ENCODE measurements at places on chromosomes 3 and 15.

DNA sequence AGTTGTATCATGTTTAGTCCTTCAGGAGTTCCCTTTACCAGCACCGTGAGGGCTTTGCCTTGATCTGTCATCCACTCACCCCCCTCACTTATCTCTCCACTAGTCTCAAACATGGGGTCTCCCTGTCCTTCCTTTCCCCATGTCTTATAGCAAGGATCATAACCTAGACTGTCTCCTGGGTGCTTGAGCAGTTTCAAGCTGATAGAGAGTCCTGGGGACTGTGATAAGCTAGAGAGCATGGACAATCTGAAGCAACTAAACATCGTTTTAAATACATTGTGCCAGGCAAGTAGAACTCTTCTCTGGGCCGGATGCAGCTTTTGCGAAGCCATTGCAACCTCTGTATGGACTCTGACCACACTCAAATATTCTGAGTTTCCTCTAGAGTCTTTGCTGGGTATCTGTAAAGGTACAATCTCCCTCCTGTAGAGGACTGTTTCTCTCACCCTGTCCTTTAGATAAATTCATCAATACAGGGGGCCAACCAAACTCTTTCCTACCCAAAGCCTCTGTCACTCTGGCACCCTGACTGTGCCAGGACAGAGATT, 684.6 kb upstream of the NR2F2 start:
- DNase-seq: no peak

DNA sequence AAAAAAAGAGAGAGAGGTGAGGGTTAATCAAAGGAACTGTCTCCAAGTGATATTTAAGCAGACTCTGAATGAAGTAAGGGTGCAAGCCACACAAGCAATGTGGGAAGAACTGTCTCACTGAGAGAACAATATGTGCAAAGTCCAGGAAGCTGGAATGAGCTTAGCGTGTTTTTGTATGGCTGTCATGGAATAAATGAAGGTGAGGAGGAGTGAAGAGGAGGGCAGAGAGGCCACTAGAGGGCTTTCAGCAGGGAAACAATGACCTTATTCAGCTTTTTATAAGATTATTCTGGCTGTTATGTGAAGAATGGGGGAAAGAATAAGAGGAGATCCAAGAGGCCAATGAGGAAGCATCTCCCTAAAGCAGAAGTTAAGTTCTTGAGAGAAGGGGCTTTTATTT, 86.9 kb upstream of the COL8A1 start:
- DNase-seq: no peak

DNA sequence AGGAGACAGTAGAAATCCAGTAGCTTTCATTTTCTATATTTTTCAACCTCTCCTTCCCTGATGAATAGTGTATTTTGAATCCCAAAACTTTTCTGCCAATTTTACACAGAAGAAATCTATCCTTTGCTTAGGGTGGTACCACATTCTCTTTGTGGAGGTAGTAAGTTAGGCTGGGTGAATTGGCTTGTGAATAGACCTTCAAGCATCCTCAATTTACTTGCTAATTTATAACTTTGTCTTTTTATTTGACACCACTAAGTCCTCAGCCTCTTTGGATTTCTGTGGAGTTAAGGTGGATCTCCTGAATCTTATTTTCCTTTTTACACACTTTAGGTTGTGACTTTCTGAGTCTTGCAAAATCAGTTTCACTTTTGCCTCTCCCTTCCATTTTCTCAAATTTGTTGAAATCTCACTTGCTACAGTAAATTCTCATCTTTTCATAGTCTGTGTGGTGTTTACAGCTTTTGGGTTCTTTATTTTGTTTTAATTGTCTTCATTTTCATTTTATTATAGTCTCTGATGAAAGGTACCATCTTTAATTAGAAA, 5.7 kb upstream of the PLSCR1 start:
- DNase-seq: no peak

DNA sequence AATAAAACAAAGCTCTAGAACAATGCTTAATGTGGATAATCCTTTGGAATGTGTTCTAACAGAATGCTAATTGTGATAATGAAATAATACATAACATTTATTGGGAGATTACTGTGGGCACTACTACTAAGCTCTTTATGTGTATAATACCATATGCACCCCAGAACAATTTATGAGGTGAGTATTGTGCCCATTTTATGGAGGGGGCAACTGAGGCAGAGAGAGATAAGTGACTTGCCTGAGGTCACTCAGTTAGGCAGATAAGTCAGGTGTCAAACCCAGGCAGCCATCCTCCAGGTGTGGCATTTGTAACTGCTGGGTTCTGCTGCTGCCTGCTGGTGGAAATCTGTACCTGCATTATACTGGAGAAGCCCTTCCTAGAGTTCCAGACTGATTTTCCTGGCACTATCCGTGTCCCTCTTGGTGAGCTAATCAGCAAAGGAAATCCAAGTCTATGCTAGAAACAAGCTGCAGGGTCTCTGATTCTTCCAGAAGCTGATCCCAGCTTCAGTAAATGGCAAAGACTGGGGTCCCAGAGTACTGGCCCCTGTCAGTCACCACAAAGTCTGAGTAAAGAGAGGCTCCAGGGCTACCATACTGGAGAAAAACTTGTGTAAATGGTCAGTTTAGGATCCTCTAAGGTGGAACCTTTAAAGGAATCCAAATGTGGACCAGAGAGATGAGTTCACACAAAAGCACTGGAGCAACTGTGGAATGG, 22.6 kb upstream of the RBP1 start:
- DNase-seq: peak; percentile 41

GRCh38 chr15:100266166-100266565, 75.6 kb downstream of the ADAMTS17 start:
- no peak for DNase-seq

GRCh38 chr15:79179108-79179561, 88.6 kb upstream of the RASGRF1 start:
- no peak for DNase-seq

DNA sequence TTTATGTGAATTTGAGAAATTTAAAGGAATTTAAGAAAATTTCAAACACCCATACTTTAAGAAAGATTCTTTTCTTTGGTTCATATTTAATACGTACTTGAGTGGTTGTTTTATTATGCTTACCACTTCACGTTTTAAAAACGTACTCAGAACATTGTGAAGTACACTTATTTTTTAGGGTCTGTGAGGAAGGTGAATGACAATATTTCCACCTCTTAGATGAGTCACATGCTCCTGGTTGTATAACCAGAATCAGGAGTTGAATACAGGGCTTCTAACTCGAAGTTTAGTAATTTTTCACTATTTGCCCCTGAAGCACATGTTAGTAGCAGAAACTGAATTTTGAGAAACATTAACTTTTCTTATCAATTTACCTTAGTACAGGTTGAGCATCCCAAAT, 7.5 kb downstream of the SKIL start:
- no peak for DNase-seq

GRCh38 chr15:44317423-44318058, 29.0 kb downstream of the GOLM2 start:
- DNase-seq: no peak

- DNase-seq: no peak
Observed at GRCh38 chr3:47567149-47567548, 11.5 kb downstream of the CSPG5 start.

- peak; percentile 60 for DNase-seq
Observed at GRCh38 chr3:192449036-192449435, 278.3 kb downstream of the FGF12 start.

DNA sequence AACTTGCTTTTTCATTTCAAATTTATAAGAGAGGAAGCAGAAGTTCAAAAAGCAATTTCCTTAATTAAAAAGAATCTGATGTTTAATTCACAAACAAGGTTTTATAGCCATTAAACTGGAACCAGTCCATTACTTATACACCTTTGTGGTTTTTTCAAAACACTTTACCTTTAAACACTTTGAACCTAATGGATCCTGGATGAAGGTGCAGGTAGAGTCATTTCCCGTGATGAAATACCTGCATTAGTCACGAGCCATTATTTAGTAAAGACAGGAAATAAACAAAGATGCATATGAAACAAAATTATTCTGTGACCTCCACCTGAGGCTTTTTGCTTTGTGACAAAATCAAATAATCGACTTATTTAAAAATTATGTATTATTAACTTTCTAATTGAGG, 341.7 kb upstream of the UBE2E2 start:
- no peak for DNase-seq

GRCh38 chr3:166307756-166308350, 470.6 kb upstream of the BCHE start:
- DNase-seq: peak; percentile 22

DNA sequence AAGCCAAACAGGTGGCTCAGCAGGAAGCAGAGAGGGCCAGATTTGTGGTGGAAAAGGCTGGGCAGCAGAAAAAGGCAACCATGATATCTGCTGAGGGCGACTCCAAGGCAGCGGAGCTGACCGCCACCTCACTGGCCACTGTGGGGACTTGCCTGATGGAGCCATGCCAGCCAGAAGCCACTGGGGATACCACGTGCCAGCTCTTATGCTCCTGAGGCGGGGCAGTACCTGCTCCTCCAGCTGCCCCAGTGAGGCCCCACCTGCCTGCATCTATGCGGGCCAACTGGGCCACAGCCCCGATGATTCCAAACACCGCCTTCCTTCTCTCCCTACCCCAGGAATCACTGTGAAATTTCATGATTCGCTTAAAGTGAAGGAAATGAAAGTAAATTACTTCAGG, 22.9 kb upstream of the ARIH1 start:
- no peak for DNase-seq

DNA sequence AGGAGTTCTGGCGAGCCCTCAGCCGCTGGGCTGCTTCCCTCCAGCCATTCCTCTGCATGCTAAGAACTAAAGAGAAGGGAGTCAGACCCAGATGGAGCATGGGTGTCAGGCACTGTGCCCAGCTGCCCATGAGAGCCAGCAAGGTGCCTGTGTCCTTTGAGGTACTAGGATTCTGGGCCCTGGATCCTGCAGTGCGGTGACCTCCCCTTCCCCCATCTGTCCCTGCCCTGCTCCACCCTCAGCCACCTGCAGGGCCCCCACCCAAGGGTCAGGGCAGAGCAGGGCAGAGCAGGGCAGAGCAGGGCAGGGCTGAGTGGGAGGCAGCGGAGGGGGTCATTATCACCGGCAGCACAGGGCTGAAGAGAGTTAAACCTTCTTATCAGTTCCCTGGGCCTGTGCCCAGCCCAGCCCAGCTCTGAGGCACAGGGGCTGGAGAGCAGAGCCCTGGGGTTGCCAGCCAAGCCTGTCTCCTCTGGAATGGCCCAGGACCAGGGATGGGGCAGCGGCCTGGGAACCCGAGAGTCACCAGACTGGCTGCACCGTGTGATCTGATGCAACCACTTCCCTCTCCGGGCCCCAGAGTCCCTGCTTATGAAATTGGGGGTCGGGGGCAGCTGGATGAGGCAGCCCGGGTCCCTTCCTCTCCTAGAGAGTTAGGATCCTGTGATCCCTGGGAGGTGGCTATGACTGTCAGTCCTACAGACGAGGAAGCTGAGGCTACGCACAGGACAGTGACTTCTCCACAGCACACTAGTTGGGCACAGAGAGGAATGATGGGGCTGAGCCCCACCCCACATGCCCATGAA, 17.3 kb downstream of the ZDHHC19 start:
- no peak for DNase-seq

- DNase-seq: no peak
Observed at GRCh38 chr15:101129851-101130380, 121.9 kb downstream of the CHSY1 start.

DNA sequence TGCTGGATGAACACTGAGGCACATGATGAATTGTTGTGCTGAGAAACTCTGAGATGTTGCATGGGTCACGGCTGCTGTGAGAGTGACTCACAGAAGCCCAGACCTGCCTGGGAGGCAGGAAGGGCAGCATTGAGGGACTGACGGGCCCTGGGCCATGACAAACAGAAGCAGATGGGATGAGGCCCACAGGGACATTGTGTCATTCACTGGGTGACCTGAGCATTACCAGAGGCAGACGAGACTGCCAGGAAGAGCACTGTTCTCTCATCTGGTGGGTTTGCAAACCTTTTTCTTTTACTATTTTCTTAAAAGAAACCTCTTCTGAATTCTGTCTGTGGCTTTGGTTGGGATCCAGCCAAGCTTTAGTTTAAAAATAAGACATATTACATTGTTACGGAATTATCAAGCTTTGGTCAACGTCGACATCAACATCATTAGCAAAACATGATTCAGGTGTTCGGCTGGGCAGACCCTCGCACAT, 67.8 kb downstream of the BDH1 start:
- DNase-seq: peak; percentile 11

- no peak for DNase-seq
Observed at GRCh38 chr15:98794748-98795147, 146.4 kb downstream of the IGF1R start.

- DNase-seq: no peak
Observed at GRCh38 chr3:124861041-124861440, 26.1 kb downstream of the ITGB5 start.

- no peak for DNase-seq
Observed at GRCh38 chr15:45138814-45139765, 9.3 kb downstream of the DUOX1 start.

GRCh38 chr3:4703054-4703480, 209.9 kb downstream of the ITPR1 start:
- no peak for DNase-seq

GRCh38 chr15:101391981-101392640, 97.1 kb upstream of the SNRPA1 start:
- DNase-seq: no peak

DNA sequence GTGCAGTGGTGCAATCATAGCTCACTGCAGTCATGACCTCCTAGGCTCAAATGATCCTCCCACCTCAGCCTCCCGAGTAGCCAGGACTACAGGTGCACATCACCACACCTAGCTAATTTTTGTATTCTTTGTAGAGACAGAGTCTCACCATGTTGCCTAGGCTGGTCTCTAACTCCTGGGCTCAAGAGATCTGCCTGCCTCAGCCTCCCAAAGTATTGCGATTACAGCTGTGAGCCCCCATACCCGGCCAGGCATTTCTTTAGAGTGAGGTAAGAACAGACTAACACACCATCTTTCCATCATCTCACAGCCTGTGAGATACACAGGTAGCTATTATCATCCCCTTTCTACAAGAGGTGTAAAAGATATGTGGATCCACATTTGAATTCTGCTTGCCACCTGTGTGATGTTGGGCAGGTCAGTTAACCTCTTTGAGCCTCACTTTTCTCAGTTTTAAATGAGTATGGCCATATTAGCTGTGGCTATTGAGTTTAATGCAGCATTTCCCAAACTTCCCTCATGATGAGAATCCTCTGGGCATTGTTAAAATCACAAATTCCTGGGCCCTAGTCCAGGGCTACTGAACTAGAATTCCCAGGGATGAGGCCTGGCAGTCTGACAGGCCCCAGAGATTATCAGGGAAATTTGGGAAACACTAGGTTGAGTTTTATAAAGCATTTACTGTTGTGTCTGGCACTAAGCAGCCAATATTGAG, 46.0 kb downstream of the ANP32A start:
- no peak for DNase-seq
